ENCODE measurements at places on chromosomes 2 and 18.

DNA sequence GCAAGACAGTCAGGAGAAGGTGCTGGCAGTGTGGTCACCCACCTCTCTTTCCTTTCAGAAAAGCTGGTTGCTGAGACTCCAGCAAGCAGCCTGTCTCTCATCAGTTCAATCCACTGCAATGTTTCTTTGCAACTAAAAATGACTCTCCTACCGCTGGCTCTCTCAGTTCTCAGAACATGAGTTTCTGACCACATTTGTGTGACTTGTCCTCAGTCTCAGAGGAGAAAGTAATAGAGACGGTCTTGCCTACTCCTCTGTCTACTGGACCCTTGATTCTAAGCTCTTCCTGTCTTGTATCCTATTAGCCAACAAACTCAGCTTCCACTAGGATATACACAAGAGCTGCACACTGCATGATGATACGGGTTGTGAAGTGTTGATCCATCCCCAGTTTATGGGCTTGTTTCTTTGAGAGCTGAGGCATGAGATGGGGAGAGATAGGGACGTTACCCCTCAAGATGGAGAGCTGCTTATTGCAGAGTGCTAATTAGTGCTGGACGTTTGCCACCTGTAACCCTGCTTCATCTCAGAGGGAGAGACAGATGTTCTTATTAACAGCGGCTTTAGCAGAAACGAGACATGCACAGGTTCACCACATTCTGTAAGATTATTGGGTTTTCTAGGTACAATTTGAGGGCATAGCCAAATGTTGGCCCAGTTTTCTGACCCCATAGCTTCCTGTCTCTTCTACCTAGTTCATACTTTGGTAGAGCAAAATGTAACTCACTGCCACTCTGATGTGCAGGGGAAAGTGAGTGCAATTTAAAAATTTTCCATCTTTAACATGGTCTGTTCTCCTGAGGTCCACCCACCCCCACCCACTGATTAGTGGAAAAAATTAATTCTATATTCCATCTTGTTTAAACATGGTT, 32.4 kb upstream of the YWHAQ start:
- DNase-seq: peak; percentile 46

- no peak for DNase-seq
Measured at GRCh38 chr18:27854631-27855030, 322.3 kb downstream of the CDH2 start.

- DNase-seq: no peak
Measured at GRCh38 chr18:47404845-47405244, 153.4 kb upstream of the SKOR2 start.

DNA sequence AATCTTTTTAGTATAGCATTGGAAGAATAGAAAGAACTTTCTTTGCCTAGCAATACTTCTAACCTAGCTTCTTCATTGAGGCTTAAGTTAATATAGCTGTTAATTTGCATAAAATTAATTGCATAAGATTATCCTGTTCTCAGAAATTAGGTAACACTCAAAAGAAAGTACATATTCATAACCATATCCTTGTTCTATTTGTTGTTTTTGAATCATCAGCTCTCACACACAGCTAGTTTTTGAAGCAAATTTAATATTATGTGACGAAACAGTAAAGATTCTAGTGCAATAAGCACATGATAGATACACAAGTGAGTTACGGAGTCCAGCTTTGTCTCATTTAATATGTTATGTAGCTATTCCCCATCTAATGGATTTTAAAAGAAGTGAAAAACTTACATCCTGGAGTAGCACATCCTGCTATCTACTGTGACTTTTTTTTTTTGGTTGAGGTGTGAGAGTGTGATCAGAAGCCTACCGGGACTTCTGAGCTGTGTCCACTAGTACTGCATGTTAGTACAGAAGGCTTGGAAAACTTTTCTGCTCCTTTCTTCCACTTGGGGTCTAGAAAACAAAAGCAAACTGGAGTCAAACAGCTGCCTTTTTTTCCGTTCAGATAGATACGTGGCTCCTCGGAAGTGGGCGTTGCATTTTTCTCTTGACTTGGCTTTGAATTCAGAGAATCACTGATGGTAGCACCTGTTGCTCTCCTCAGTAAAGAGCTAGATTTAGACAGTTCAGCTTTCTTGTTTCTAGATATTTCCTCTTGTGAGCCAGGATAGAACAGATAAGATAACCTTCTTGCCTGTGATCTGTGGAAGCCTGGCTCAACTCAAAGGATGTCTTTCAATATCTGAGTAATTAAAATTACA, 27.2 kb downstream of the KDM3A start:
- no peak for DNase-seq

GRCh38 chr18:23356424-23356823, 96.7 kb upstream of the RIOK3 start:
- DNase-seq: no peak
